C1 segment of cervical spinal cord (tissue), 14 donors: ENCODE measurements at places on chromosomes 16 and 17.

GRCh38 chr17:45946841-45947256 is 52.2 kb upstream of the STH start:
- peak; percentile 32 for DNase-seq

DNA sequence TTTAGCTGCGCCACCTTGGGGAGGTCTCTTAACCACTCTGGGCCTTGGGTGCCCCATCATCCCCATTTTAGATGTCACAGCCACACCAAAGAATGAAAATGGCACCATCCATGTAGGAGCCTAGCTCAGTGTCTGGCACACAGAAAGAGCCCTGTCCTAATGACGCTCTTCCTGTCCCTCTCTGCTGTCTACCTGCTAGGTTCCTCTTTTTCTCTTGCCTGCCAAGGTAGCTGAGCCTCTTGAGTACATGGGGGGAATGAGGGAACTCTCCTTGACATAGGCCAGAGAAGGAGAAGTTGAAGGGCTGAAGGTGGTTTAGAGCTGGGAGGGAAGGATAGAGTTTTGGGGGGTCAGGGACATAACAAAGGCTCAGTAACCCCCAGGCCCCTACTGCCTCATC is 1.8 kb downstream of the RUNDC3A start:
- no peak for DNase-seq

- no peak for DNase-seq
These were observed 28.7 kb upstream of the FASN start for GRCh38 chr17:82126556-82127314.

GRCh38 chr17:61403801-61404662 is 4.4 kb downstream of the TBX2 start:
- no peak for DNase-seq

DNA sequence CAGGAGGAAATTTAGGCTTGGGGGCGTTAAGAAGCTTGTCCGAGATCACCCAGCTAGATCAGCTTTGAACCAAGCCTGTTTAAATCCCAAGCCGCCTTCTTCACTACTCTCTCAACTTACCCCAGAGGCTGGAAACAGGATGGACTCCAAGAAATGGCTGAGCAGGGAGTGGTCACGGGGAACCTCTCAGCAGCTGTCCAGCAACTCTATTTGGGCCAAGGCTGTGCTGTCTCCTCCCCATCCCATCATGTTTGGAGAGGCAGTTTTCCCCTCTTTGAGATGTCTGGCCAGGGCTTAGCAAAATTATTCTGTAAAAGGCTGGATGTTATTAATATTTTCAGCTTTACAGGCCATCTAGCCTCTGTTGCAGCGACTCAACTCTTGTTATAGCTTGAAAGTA is 305.7 kb downstream of the RBFOX1 start:
- no peak for DNase-seq
